Activated CD8-positive, alpha-beta memory T cell treated with anti-CD3 and anti-CD28 coated beads, Interleukin-2, amount 10 ng/mL, durations not matched to agents 7 days and 5 days (primary cell): ENCODE measurements at places on chromosomes 7 and 10. TPM values are rescaled to one million over a fixed set of nuclear protein-coding genes. Genes with fewer than 3 reads are reported as not detected.

ADARB2 gene
- not detected for total RNA-seq

ADRA2A gene
- not detected for total RNA-seq

COX15 gene
- total RNA-seq: 42.1 TPM

GIMAP4 gene
- 60.5 TPM for total RNA-seq

ANKRD30A gene
- not detected for total RNA-seq

ASZ1 gene
- total RNA-seq: not detected

CYP3A4 gene
- not detected for total RNA-seq

GCK gene
- total RNA-seq: 0.23 TPM

ZPBP gene
- total RNA-seq: not detected

BLNK gene
- total RNA-seq: not detected

TSPAN33 gene
- total RNA-seq: 6.1 TPM

PON1 gene
- not detected for total RNA-seq

TMEM229A gene
- total RNA-seq: not detected

LSM8 gene
- total RNA-seq: 49.8 TPM

ALOX5 gene
- 1.9 TPM for total RNA-seq

POLD2 gene
- total RNA-seq: 130 TPM

PAX2 gene
- not detected for total RNA-seq

- no peak overlapping the region for H3K27ac ChIP-seq
- H3K4me1 ChIP-seq: no peaks in the 10 kb centered on the region
- DNase-seq: no peak
Observed at GRCh38 chr7:9921326-9921725, 1052.3 kb upstream of the PHF14 start.

- peaks cover 26% of the 10 kb centered on the region for H3K36me3 ChIP-seq
- H3K27ac ChIP-seq: peak within 1 kb of the TSS; percentile 97
- DNase-seq: peak; percentile 92
Observed at GRCh38 chr7:87152112-87152896, at the start of gene DMTF1. Gene DMTF1, plus strand, starts transcription at chr7:87152453. Its CDS starts 12,489 bp downstream, at chr7:87164942.

DNA sequence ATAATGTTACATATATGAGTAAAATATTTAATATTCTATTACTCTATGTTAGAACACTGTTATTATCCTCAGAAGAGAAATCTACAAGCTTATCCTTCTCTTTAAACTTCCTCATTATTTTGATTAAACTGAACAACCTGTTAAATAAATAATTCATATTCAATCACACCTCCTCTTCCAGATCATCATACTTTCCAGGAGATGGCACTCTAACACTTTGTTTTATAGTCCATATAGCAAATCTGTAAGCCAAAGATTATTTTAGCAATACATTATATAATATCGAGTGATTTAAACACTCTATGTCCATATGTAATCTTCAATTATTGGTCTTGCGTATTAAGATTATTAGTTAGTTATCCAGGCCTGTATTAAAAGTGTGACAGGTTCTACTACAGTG lies 694.1 kb downstream of the ANKRD7 start:
- no peak overlapping the region for H3K27ac ChIP-seq
- H3K4me1 ChIP-seq: no peaks in the 10 kb centered on the region
- no peak for DNase-seq
- H3K4me3 ChIP-seq: no peak overlapping the region
- H3K36me3 ChIP-seq: no peaks in the 10 kb centered on the region

GRCh38 chr7:24703296-24703695 lies 54.0 kb downstream of the GSDME start:
- no peaks in the 10 kb centered on the region for H3K27me3 ChIP-seq
- H3K4me1 ChIP-seq: peaks cover 6% of the 10 kb centered on the region
- H3K4me3 ChIP-seq: no peak overlapping the region
- H3K27ac ChIP-seq: no peak overlapping the region
- H3K36me3 ChIP-seq: no peaks in the 10 kb centered on the region

- no peak overlapping the region for H3K4me3 ChIP-seq
- H3K27me3 ChIP-seq: peaks cover 11% of the 10 kb centered on the region
- H3K4me1 ChIP-seq: peaks cover 10% of the 10 kb centered on the region
- H3K27ac ChIP-seq: no peak overlapping the region
- no peak for DNase-seq
Observed at GRCh38 chr7:156907656-156908055, 14.7 kb upstream of the LMBR1 start.

- no peaks in the 10 kb centered on the region for H3K36me3 ChIP-seq
- no peak overlapping the region for H3K27ac ChIP-seq
- DNase-seq: no peak
Observed at GRCh38 chr7:135088566-135088965, 59.3 kb upstream of the TMEM140 start.

DNA sequence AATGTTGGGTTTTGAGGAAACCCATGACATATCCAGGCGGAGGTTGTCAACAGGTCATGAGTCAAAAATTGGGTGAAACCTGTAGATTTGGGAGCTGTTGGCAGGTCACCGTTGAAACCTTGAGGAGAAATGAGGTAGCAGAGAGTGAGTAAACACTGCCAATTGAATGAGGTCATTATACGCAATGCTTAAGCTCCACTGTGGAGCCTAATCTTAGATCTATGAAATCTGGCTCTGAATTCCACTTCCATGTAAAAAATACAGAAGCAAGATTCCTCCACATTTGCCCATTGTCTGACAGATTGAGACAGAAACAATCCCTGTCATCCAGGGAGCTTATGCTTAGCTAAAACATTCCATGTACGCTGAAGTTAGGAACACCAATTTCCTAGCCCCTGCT lies 76.0 kb upstream of the IL6 start:
- peaks cover 66% of the 10 kb centered on the region for H3K27me3 ChIP-seq
- DNase-seq: no peak
- H3K4me1 ChIP-seq: no peaks in the 10 kb centered on the region
- H3K4me3 ChIP-seq: no peak overlapping the region
- H3K27ac ChIP-seq: no peak overlapping the region
- H3K36me3 ChIP-seq: peaks cover 14% of the 10 kb centered on the region

- H3K27ac ChIP-seq: peak overlapping the region; percentile 98
- no peak for DNase-seq
- no peak overlapping the region for H3K4me3 ChIP-seq
Observed at GRCh38 chr10:132162590-132163277, 24.0 kb upstream of the DPYSL4 start.

- H3K36me3 ChIP-seq: no peaks in the 10 kb centered on the region
- DNase-seq: no peak
- H3K4me1 ChIP-seq: no peaks in the 10 kb centered on the region
- no peak overlapping the region for H3K27ac ChIP-seq
Observed at GRCh38 chr7:33722383-33723101, 182.8 kb upstream of the BMPER start.

- H3K27me3 ChIP-seq: no peaks in the 10 kb centered on the region
- H3K4me3 ChIP-seq: no peak overlapping the region
- H3K36me3 ChIP-seq: no peaks in the 10 kb centered on the region
- no peak for DNase-seq
- no peak overlapping the region for H3K27ac ChIP-seq
Observed at GRCh38 chr10:116995648-116996047, 9.3 kb downstream of the SHTN1 start.

- H3K27ac ChIP-seq: no peak overlapping the region
- no peak overlapping the region for H3K4me3 ChIP-seq
- H3K4me1 ChIP-seq: peaks cover 1% of the 10 kb centered on the region
Observed at GRCh38 chr10:29767968-29768367, 133.2 kb upstream of the SVIL start.

DNA sequence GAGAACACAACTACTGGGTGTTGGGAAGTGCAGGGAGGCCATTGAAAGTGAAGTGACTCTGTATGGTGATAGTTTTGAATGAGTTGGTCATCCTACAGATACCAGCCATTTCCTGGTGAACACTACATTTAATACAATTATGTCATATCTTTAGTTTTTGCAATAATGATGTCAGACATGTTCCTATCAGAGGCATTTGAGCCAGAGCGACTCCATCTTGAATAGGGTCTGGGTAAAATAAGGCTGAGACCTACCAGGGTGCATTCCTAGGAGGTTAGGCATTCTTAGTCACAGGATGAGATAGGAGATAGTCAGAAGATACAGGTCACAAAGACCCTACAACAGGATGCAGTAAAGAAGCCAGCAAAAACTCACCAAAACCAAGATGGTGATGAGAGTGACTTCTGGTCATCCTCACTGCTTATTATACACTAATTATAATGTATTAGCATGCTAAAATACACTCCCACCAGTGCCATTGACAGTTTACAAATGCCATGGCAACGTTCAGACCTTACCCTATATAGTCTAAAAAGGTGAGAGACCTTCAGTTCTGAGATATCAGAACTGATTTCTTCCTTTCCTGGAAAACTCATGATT lies 28.2 kb downstream of the ADK start:
- no peak for DNase-seq
- H3K4me3 ChIP-seq: no peak overlapping the region
- peak overlapping the region; percentile 64 for H3K27ac ChIP-seq

DNA sequence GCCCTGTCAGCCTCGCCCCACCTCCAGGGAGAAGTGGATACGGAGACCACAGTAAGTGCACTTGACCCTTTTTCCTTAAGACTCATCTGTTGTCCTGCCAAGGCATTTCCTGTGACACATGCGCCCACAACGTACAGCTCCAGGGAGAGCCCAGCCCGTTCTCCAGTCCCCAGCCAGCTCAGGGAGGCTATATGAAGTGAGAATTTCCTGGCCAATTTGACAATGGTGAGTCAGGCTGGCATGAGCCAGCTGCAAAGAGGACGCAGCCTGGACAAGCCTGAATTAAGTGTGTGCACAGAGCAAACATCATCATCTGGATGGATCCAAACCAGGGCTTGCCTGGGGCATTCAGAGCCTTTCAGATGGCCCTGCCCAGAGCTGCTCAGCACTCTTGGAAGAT lies 244.8 kb downstream of the KCNMA1 start:
- no peak for DNase-seq
- H3K4me1 ChIP-seq: no peaks in the 10 kb centered on the region
- no peak overlapping the region for H3K27ac ChIP-seq

GRCh38 chr7:100429637-100430492 lies at the start of gene MEPCE:
Gene MEPCE, plus strand, starts transcription at chr7:100429831. Its CDS starts 188 bp downstream, at chr7:100430019.
- H3K27me3 ChIP-seq: peaks cover 9% of the 10 kb centered on the region
- peak; percentile 97 for DNase-seq
- peaks cover 31% of the 10 kb centered on the region for H3K36me3 ChIP-seq
- peak within 1 kb of the TSS; percentile 100 for H3K27ac ChIP-seq

GRCh38 chr10:72274213-72274729 lies 547 bp downstream of the DDIT4 start:
- peak overlapping the region; percentile 98 for H3K4me3 ChIP-seq
- no peaks in the 10 kb centered on the region for H3K27me3 ChIP-seq
- no peak for DNase-seq
- peak overlapping the region; percentile 98 for H3K27ac ChIP-seq
- H3K36me3 ChIP-seq: peaks cover 34% of the 10 kb centered on the region

DNA sequence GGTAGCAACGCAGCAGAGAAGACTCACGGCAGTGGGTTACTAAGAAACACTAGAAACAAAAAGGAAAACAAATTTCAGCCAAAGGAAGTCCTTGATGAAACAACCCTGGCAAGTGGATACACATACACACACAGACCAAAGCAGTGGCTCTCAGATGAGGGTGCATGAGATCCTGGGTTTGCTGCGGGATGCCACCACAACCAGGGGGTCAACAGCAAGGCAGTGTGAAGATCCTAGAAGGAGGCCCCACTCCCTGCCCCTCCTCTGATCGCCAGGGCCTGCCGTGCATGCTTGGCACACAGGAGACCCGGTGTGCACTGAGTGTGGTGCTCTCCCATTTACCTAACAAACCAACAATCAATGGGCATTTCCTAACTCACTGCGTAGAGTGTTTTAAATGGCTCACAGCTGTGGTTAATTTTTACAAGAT lies 252.3 kb upstream of the KLF14 start:
- H3K36me3 ChIP-seq: peaks cover 9% of the 10 kb centered on the region
- H3K4me1 ChIP-seq: peaks cover 55% of the 10 kb centered on the region
- no peak overlapping the region for H3K4me3 ChIP-seq
- H3K27ac ChIP-seq: peak overlapping the region; percentile 80

- DNase-seq: no peak
- peaks cover 5% of the 10 kb centered on the region for H3K36me3 ChIP-seq
- H3K4me3 ChIP-seq: no peak overlapping the region
- H3K4me1 ChIP-seq: peaks cover 37% of the 10 kb centered on the region
- no peak overlapping the region for H3K27ac ChIP-seq
Observed at GRCh38 chr10:79260811-79261740, 86.2 kb upstream of the PPIF start.

DNA sequence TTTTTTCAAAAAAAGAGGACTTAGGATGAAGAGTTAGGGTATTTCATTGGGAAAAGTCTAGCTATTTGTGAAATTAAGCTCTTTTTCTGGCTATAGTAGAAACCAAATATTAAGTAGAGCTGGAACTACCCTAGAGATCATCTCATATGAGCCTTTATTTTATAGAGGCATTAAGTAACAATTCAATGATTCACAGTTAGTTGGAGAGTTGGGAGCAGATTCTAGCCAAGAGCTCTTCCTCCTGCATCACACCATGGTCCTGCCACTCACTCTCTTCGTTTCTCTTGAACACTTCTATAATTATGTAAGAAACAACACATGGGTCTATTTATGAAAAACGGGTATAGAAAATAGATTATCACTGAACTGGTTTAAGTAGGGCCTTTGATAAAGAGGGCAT lies 76.1 kb upstream of the ANK3 start:
- no peak for DNase-seq
- H3K4me1 ChIP-seq: no peaks in the 10 kb centered on the region
- H3K27ac ChIP-seq: no peak overlapping the region
- no peaks in the 10 kb centered on the region for H3K27me3 ChIP-seq
- H3K4me3 ChIP-seq: no peak overlapping the region

GRCh38 chr10:107025676-107026075 lies 138.8 kb downstream of the SORCS1 start:
- H3K36me3 ChIP-seq: no peaks in the 10 kb centered on the region
- no peak overlapping the region for H3K4me3 ChIP-seq
- H3K27me3 ChIP-seq: no peaks in the 10 kb centered on the region
- H3K4me1 ChIP-seq: no peaks in the 10 kb centered on the region
- no peak overlapping the region for H3K27ac ChIP-seq

- no peaks in the 10 kb centered on the region for H3K4me1 ChIP-seq
- peak; percentile 33 for DNase-seq
- no peak overlapping the region for H3K4me3 ChIP-seq
Observed at GRCh38 chr7:30924624-30925023, 13.0 kb downstream of the AQP1 start.

- H3K4me3 ChIP-seq: no peak overlapping the region
- H3K27ac ChIP-seq: no peak overlapping the region
- H3K36me3 ChIP-seq: no peaks in the 10 kb centered on the region
- no peak for DNase-seq
- no peaks in the 10 kb centered on the region for H3K4me1 ChIP-seq
Observed at GRCh38 chr10:91617072-91617609, 15.7 kb downstream of the PPP1R3C start.

- no peaks in the 10 kb centered on the region for H3K36me3 ChIP-seq
- no peak overlapping the region for H3K27ac ChIP-seq
- no peak for DNase-seq
Observed at GRCh38 chr7:158266817-158267741, 320.5 kb downstream of the PTPRN2 start.

- H3K4me1 ChIP-seq: no peaks in the 10 kb centered on the region
- H3K36me3 ChIP-seq: no peaks in the 10 kb centered on the region
- no peak for DNase-seq
- no peaks in the 10 kb centered on the region for H3K27me3 ChIP-seq
Observed at GRCh38 chr7:95607561-95607960, 11.2 kb upstream of the PDK4 start.
